ENCODE measurements at places on chromosomes 4 and X.

DNA sequence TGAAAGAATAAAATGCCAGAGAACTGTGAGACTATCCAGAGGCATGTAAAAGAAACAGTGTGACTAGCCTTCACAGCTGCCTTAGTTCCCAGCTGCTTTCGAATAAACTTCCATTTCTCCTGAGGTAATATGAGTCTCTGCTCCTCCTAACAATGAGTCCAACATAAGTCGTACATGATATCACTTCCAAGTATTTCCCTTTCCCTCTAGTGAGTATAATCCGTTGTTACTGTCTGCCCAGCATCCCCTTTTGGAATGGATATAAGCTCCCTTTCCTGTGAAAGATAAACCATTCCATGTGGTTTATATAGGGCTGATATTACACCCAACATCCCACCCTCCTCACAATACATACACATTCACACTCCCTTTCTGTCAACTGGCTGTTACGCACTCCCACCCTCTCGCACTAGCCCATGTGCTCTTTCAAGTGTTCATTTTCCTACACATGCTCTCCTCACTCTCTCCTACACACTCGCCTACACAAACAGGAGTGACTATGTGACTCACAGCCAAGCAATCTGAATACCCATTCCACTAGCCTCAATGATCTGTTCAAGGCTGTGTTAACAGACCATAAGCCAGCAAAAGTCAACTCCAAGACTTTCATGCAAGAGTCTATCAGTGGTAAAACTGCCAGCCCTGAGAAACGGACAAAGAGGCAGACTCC, 5.0 kb downstream of the NAF1 start:
- H3K4me1 ChIP-seq = peaks cover 50% of the 10 kb centered on the region
- H3K27me3 ChIP-seq = no peaks in the 10 kb centered on the region
- H3K27ac ChIP-seq = peak overlapping the region; percentile 32
- no peak overlapping the region for H3K4me3 ChIP-seq
- no peak for DNase-seq
- peaks cover 11% of the 10 kb centered on the region for H3K36me3 ChIP-seq

- peaks cover 3% of the 10 kb centered on the region for H3K36me3 ChIP-seq
- no peaks in the 10 kb centered on the region for H3K4me1 ChIP-seq
- peaks cover 55% of the 10 kb centered on the region for H3K27me3 ChIP-seq
- no peak for DNase-seq
- no peak overlapping the region for H3K4me3 ChIP-seq
- no peak overlapping the region for H3K27ac ChIP-seq
These were observed 58.6 kb downstream of the PALLD start for GRCh38 chr4:168555437-168555836.

DNA sequence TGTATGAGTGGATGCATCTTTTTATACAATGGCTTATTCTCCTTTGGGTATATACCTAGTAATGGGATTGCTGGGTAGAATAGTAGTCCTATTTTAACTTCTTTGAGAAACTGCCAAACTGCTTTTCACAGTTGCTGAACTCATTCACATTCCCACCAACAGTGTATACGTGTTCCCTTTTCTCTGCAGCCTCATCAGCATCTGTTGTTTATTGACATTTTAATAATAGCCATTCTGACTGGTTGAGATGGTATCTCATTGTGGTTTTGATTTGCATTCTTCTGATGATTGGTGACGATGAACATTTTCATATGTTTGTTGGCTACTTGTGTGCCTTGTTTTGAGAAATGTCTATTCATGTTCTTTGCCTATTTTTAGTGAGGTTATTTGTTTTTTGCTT, 687.0 kb upstream of the EPHA5 start:
- H3K27me3 ChIP-seq = no peaks in the 10 kb centered on the region
- no peak overlapping the region for H3K27ac ChIP-seq
- no peak overlapping the region for H3K4me3 ChIP-seq

DNA sequence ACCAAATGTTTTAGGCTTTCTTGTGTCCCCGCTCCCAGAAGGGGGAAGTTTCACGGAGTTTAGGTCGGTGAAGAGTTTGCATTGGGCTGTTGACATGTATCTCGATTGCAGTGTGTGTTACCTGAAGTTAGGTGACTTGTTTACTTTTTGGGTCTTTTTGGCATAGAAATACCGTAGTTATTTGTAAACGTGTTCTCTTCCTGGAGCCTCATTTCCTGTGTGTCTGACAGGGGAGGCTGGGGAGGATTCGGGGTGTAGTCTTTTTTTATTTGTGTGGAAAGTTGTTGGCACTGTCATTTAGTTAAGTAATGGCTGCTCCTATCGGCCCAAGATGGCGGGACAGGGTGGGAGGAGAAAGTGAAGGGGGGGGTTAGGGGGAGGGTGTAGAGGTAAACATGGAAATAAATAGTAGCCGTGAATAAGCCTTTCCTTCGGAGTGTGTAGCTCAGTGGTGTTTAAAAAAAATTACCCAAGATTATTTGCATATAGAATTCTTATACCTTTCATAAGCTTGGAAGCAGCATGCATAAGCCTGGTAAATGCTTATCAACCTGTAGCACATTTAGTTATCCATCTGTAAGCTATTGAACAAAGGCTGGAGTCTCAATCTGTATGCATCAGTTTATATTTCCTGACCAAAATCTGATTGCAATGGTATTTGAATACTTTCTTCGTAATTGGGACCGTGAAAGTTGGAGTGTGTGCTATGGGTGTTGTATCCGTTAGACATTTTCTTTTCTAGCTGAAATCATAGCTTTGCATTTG, 1.6 kb downstream of the KDM6A start:
- H3K4me1 ChIP-seq = peaks cover 11% of the 10 kb centered on the region
- peak overlapping the region; percentile 81 for H3K27ac ChIP-seq
- peak; percentile 14 for DNase-seq

DNA sequence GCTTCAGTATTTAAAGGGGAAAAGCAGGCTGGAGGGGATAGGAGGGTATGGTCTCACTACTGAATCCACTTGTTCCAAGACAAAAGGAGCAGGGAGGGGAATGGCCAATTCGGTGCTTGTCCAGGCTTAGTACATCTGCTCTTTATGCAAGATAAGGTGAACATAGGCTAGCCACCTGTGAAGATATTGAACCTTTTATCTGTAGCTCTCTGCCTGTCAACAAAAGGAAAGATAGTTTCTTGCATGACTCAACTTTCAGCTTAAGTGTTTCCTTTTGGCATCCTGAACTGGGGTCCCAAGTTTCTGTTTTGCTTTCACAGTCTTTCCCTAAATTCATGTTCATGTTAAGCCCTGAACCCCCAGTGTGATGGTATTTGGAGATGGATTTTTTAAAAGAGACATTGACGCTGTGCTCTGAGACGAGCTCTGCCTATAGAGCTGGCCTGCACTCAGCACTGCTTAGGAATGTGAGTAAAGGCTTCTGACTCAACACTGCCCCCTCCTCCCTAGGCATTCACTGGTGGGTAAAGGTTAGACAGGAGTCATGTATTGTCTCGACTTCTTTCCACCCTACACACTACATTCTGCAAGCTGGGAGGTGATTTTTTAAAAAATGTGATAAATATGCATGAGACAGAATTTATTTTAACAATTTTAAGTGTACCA, 28.2 kb downstream of the FAM149A start:
- no peak overlapping the region for H3K27ac ChIP-seq
- H3K4me1 ChIP-seq = peaks cover 5% of the 10 kb centered on the region
- DNase-seq = no peak
- peaks cover 4% of the 10 kb centered on the region for H3K36me3 ChIP-seq
- H3K4me3 ChIP-seq = no peak overlapping the region

DNA sequence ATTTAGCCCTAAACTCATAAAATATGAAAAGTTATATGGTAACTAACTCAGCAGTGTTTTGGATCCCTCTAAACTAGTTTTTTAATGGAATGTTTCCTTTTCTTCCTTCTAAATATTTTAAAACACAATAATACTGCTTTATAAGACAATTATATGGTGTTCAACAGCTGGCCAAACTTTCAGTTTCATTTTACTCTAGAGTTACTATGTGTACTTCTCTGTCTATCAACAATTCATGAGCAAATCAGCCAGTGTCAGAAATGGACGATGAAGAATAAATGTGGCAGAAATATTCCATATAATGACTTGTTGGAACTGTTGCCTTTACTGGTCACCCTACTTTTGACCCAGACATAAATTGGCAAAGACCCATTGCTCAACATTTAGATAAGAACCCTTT, 64.8 kb upstream of the CXXC4 start:
- no peaks in the 10 kb centered on the region for H3K36me3 ChIP-seq
- no peak for DNase-seq
- H3K27ac ChIP-seq = no peak overlapping the region
- H3K4me1 ChIP-seq = no peaks in the 10 kb centered on the region

DNA sequence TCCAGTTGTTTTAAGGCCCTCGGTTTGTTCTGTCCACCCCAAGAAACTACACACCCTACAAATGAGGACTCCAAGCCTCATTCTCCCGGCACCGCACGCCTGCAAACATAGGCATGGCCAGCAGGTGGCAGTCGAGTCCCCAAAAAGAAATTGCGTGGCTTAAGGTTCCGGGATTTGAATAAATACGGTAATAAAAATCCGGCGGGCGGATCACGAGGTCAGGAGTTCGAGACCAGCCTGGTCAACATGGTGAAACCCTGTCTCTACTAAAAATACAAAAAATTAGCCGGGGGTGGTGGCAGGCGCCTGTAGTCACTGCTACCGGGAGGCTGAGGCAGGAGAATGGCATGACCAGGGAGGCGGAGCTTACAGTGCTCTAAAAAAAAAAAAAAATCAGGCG, 21.8 kb upstream of the CSF2RA start:
- H3K27me3 ChIP-seq = no peaks in the 10 kb centered on the region
- peak overlapping the region; percentile 3 for H3K27ac ChIP-seq
- H3K36me3 ChIP-seq = no peaks in the 10 kb centered on the region
- H3K4me3 ChIP-seq = no peak overlapping the region
- DNase-seq = peak; percentile 37

GRCh38 chr4:156969101-156969500, 2.5 kb downstream of the PDGFC start:
- H3K4me3 ChIP-seq = no peak overlapping the region
- H3K27ac ChIP-seq = no peak overlapping the region
- no peaks in the 10 kb centered on the region for H3K4me1 ChIP-seq
- DNase-seq = no peak

GRCh38 chr4:10456260-10456594, 999 bp downstream of the ZNF518B start:
- peaks cover 4% of the 10 kb centered on the region for H3K4me1 ChIP-seq
- DNase-seq = no peak
- peak overlapping the region; percentile 77 for H3K27ac ChIP-seq
- peaks cover 6% of the 10 kb centered on the region for H3K27me3 ChIP-seq

- H3K27ac ChIP-seq = no peak overlapping the region
- no peaks in the 10 kb centered on the region for H3K27me3 ChIP-seq
- DNase-seq = no peak
- H3K4me3 ChIP-seq = no peak overlapping the region
- peaks cover 11% of the 10 kb centered on the region for H3K4me1 ChIP-seq
- peaks cover 5% of the 10 kb centered on the region for H3K36me3 ChIP-seq
These were observed 57.4 kb downstream of the PTTG2 start for GRCh38 chr4:38017609-38018008.

DNA sequence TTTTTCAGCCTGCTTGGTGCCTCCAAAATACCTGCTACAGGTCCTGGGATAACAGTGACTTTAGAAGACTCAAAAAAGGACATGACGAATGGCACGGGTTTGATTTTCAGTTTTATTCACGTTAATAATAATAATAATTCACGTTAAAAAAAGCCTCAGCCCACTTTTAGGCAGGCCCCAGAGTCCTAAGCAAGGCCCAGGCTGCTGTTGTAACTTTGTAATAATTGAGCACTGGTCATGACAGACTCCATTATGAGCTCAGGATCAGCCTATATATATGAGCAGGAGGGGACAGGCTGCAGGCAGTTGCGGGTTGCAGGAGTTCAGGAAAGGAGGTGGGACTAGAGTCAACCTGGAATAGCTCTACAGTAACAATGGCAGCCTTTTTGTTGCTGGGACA, at the start of gene TMEM31:
TSS of gene TMEM31 (plus strand) at position 301 of the 400 bp plus-strand sequence. CDS start 1,350 bp downstream, outside the sequence.
- peaks cover 3% of the 10 kb centered on the region for H3K4me1 ChIP-seq
- H3K27ac ChIP-seq = peak within 1 kb of the TSS; percentile 69
- H3K4me3 ChIP-seq = no peak within 1 kb of the TSS
- no peaks in the 10 kb centered on the region for H3K36me3 ChIP-seq
- DNase-seq = no peak

DNA sequence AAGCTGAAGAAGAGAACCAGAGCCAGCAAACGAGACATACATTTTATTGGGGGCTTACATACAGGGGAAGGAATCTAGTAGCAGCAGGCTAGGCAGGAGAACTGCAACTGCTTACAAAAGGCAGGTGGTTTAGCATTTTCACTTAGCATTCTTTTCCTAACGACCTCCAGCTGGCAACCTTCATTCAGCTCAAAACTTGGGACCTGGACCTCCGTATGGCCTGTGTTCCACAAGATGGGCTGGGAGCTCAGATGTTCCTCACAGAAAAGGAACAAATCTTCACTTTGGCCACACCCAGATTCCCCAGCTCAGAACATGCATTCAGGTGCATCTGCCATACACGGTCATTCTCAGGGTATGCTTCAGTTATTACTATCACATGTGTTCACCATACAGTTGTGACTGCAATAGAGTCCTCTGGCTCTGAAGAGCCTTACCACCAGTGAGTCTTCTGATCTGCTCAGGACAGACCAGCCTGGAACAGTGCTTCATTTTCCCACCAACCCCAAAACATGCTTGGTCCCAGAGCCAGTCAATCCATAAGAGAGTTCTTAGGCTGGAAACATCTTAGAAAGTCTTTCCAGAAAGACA, 29.6 kb upstream of the AP1AR start:
- no peak overlapping the region for H3K4me3 ChIP-seq
- no peak for DNase-seq
- no peaks in the 10 kb centered on the region for H3K36me3 ChIP-seq
- H3K27me3 ChIP-seq = no peaks in the 10 kb centered on the region
- H3K4me1 ChIP-seq = peaks cover 4% of the 10 kb centered on the region

- no peak overlapping the region for H3K4me3 ChIP-seq
- H3K27ac ChIP-seq = no peak overlapping the region
- no peaks in the 10 kb centered on the region for H3K36me3 ChIP-seq
- no peaks in the 10 kb centered on the region for H3K4me1 ChIP-seq
- DNase-seq = no peak
These were observed 33.9 kb downstream of the SPRY1 start for GRCh38 chr4:123430501-123430900.
